Mesothelial cell of epicardium (in vitro differentiated cells): ENCODE measurements at places on chromosomes 7 and 10. TPM values are rescaled to one million over a fixed set of nuclear protein-coding genes. Genes with fewer than 3 reads are reported as not detected.
A peak's percentile ranks its signal among the peaks of the same experiment; 100 is the strongest.

- DNase-seq: no peak
- no peaks in the 10 kb centered on the region for H3K27me3 ChIP-seq
- no peaks in the 10 kb centered on the region for H3K36me3 ChIP-seq
- H3K4me3 ChIP-seq: peak overlapping the region; percentile 35
Observed at GRCh38 chr7:28076423-28077200, 104.0 kb downstream of the JAZF1 start.

- no peak overlapping the region for H3K4me3 ChIP-seq
- H3K27me3 ChIP-seq: peaks cover 6% of the 10 kb centered on the region
- no peak for DNase-seq
Observed at GRCh38 chr10:44013981-44014380, 365.3 kb upstream of the ZNF32 start.

GRCh38 chr10:22294694-22295093, 21.5 kb upstream of the COMMD3 start:
- H3K36me3 ChIP-seq: no peaks in the 10 kb centered on the region
- no peak overlapping the region for H3K27ac ChIP-seq
- H3K27me3 ChIP-seq: peaks cover 29% of the 10 kb centered on the region

DNA sequence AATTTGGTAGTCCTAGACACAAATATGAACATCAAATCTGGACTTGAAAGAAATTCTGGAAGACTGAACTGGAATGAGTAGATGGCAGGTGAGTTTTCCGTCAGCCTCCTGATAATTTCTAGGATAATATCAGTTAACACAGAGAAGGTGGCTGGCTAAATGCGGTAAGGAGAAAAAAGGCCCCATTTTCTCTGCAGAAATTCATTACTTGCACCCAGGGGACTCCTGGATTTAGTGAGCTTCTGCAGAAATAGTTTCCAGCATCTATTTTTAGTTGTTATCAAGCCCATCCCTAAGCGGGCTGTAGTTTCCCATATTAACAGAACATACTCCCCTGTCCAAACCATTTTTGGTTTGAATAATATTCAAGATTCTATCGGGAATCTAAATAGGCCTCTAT, 181.9 kb upstream of the TCERG1L start:
- H3K27me3 ChIP-seq: peaks cover 13% of the 10 kb centered on the region
- DNase-seq: no peak
- H3K27ac ChIP-seq: no peak overlapping the region
- no peaks in the 10 kb centered on the region for H3K36me3 ChIP-seq
- no peaks in the 10 kb centered on the region for H3K4me1 ChIP-seq

DNA sequence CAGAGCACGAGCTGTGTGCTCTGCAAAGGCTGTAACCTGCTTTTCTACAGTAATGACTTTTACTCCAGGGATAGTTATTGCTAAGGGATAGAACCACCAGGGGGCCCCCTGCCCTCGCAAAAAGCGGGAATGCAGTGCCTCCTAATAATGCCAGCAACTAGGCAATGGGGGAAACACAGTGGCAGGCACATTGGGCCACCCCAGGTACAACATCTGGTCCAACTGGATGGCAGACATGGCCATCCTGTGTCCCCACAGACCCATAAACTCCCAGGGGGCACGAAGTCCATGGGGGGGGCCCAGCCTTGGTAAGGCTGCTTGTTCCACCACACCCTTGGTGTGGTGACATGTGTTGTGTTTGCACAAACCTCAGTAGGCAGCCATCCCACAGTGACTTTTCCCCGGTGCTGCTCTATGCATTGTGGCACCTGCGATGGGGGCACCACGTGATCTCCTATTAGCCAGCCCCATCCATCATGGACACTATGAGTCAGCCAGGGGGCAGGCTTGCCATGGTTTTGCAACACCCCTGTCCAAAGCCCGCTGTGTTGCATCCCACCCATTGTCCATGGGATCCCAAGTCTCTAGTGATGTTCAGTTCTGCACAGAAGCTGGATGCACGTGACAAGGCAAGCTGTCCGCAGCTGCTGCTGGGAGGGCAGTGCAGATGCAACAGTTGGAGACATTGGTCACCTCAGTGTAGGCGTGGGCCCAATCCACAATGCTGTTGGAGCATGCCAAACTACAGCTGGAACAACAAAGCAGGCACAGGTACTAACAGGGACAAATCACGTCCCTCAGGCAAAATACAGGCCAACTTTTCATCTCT, 84.0 kb downstream of the ANLN start:
- DNase-seq: peak; percentile 68
- peaks cover 3% of the 10 kb centered on the region for H3K4me1 ChIP-seq
- H3K27ac ChIP-seq: no peak overlapping the region
- no peaks in the 10 kb centered on the region for H3K27me3 ChIP-seq
- H3K36me3 ChIP-seq: no peaks in the 10 kb centered on the region

- no peak for DNase-seq
- no peak overlapping the region for H3K27ac ChIP-seq
- no peaks in the 10 kb centered on the region for H3K4me1 ChIP-seq
- H3K4me3 ChIP-seq: no peak overlapping the region
- H3K27me3 ChIP-seq: no peaks in the 10 kb centered on the region
Observed at GRCh38 chr7:149729983-149730801, 43.2 kb downstream of the ZNF467 start.

Gene OR2A7
- total RNA-seq: 10.8 to 11.3 TPM (median 11.1 TPM) in 3 replicates

GRCh38 chr10:117241541-117242462, 888 bp downstream of the SLC18A2 start:
- H3K27me3 ChIP-seq: peaks cover 89% of the 10 kb centered on the region
- peak overlapping the region; percentile 53 for H3K4me3 ChIP-seq
- H3K36me3 ChIP-seq: no peaks in the 10 kb centered on the region
- H3K27ac ChIP-seq: no peak overlapping the region

DNA sequence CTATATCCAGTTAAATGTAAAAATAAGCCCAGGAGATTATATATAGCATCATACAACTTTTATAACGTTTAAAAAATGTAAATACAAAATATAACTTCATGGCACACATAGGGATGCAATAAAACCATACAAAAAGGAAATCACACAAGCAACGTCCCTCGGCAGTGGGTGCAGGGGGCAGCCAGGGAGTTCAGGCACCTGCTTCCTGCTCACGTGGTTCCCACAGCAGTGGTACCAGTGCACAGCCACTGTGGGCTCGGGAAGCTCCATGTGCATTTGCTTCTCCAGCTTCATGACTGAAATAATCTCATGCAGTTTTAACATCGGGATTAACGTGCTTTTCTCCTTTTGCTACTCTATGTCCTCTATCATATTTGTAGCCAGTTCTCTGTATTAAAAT, 255.5 kb upstream of the CXCL12 start:
- H3K27me3 ChIP-seq: peaks cover 2% of the 10 kb centered on the region
- no peaks in the 10 kb centered on the region for H3K4me1 ChIP-seq
- H3K27ac ChIP-seq: no peak overlapping the region
- DNase-seq: no peak
- no peaks in the 10 kb centered on the region for H3K36me3 ChIP-seq
- no peak overlapping the region for H3K4me3 ChIP-seq

Gene CYP26C1
- total RNA-seq: 0.38 to 0.60 TPM (median 0.44 TPM) in 3 replicates

Gene FRMPD2
- 0.18 to 0.43 TPM (median 0.22 TPM) in 3 replicates for total RNA-seq

DNA sequence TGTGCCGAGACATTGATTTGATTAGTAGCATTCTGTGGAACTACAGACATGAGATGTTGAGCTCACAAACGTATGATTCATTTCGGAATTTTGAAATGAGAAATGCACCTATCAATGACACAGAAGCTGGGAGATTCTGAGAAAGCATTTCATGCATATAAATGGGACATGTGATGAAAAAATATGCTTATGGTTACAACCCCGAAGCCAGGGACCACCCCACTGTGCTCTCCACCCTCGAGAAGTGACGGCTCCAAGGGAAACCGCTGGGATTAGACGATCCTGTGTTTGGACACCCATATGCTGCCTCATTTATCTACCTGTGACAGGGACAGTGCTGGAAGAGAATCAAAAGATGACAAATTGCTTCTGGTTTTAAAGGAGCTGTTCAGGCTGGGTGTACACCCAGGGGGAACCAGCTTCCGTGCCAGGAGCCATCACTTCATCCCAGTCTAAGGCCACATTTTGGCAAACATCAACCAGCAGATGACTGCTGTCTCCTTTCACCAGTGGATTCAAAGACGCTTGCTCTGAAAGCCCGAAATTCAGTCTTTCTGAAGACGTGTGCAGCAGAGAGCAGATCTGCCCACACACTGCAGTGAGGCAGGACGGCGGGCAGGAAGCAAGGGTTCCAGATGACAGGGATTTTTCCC, 109.9 kb downstream of the ATXN7L1 start:
- no peaks in the 10 kb centered on the region for H3K27me3 ChIP-seq
- H3K4me3 ChIP-seq: no peak overlapping the region
- H3K27ac ChIP-seq: no peak overlapping the region
- peaks cover 20% of the 10 kb centered on the region for H3K4me1 ChIP-seq
- DNase-seq: no peak

- H3K27ac ChIP-seq: no peak overlapping the region
- no peaks in the 10 kb centered on the region for H3K36me3 ChIP-seq
- DNase-seq: no peak
- no peaks in the 10 kb centered on the region for H3K27me3 ChIP-seq
Observed at GRCh38 chr10:80946073-80946472, 408.4 kb downstream of the SH2D4B start.

GRCh38 chr7:82615527-82615926, 171.9 kb upstream of the CACNA2D1 start:
- DNase-seq: no peak
- H3K36me3 ChIP-seq: no peaks in the 10 kb centered on the region
- no peak overlapping the region for H3K27ac ChIP-seq
- H3K4me3 ChIP-seq: no peak overlapping the region

Gene DNAJC30
- 13.1 to 14.8 TPM (median 14.6 TPM) in 3 replicates for total RNA-seq

Gene SSBP1
- total RNA-seq: 120 to 127 TPM (median 123 TPM) in 3 replicates

DNA sequence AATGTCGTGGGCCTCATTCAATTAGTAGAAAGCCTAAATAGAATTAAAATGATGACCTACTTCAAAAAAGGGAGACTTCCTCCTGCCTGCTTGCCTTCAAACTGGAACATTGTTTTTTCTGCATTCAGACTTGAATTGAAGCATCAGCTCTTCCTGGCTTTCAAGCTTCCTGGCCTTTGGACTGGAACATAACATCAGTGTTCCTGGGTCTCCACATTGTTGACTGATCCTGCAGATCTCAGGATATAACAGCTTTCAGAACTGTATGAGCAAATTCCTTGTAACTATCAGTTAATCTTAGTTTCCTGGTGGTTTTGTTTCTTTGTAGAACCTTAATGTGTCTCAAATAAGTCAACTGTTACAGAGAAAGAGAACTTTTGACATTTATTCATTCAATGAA, 18.6 kb downstream of the MAGI2 start:
- H3K27ac ChIP-seq: no peak overlapping the region
- H3K4me1 ChIP-seq: peaks cover 2% of the 10 kb centered on the region
- H3K27me3 ChIP-seq: peaks cover 1% of the 10 kb centered on the region
- no peak overlapping the region for H3K4me3 ChIP-seq

Gene VENTX
- total RNA-seq: 0.07 to 0.09 TPM in 2 of 3 replicates, not detected in the other
